Muscle of arm (tissue), 14 donors: ENCODE measurements at places on chromosomes 13 and 19.
A peak's percentile ranks its signal among the peaks of the same experiment; 100 is the strongest.

DNA sequence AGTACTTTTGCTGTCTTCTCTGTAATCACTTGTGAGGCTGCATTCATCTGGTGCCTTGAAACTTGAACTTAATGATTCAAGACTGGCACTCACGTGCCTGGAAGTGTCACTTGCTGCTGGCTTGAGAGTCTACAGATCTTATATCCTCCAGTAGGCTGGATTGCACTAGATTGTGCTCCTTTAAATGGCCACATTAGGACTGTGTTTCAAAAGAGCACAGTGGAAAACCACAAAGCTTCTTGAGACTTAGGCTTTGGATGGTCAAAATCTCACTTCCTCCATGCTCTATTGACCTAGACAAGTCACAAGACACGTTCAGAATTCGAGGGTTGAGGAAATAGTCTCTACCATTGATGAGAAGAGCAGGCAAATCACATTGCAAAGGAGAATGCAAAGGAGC lies 1278.8 kb upstream of the MIR17HG start:
- DNase-seq: no peak

- DNase-seq: no peak
Observed at GRCh38 chr19:947707-948539, 22.1 kb downstream of the ARID3A start.

- DNase-seq: no peak
Observed at GRCh38 chr13:58906329-58907007, 1257.3 kb downstream of the DIAPH3 start.

GRCh38 chr13:93948162-93948922 lies 531.1 kb downstream of the DCT start:
- DNase-seq: no peak

DNA sequence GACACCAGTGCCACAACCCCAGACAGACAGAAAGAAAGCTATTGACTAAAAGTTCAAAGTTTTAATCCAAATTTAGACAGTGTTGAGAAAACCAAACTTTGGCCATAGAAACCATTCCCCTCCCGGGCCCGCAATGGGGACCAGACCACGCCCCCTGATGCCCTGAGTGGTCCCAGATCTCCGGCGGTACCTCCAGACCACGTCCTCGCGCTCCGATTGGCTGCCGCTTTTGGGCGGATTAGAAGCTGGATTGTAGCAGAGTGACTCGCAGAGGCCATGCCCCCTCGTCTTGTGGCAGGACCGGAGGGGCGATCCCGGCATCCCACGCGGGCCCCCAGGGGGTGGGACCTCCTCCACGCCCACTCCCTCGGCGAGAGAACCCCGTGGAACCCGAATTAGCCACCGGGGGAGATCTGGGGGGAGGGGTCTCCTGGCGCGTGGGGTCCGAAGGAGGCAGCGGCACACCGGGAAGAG lies 797 bp upstream of the HSD17B14 start:
- peak; percentile 75 for DNase-seq

- peak; percentile 7 for DNase-seq
Observed at GRCh38 chr13:31476266-31476665, 263.1 kb upstream of the RXFP2 start.

DNA sequence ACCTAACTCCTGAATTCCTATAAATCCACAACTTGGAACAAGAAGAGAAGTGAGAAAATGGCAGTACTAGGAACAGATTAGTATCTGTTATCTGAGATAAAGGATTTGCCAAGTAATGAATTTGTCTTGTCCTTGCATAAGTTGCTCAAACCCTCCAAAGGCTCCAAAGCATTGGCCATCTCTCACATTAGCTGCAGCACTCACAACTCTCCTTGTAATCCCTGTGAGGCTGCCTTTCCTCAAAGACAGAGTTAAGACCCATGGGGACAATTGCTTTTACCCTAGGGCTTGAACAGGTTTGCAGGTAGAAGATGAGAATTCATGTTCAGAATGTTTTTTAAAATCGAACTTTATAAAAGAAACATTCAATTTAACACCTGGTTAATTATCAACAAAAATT lies 1702.2 kb downstream of the EFNB2 start:
- DNase-seq: no peak

- DNase-seq: no peak
Observed at GRCh38 chr13:56720841-56721240, 419.9 kb upstream of the PRR20A start.

DNA sequence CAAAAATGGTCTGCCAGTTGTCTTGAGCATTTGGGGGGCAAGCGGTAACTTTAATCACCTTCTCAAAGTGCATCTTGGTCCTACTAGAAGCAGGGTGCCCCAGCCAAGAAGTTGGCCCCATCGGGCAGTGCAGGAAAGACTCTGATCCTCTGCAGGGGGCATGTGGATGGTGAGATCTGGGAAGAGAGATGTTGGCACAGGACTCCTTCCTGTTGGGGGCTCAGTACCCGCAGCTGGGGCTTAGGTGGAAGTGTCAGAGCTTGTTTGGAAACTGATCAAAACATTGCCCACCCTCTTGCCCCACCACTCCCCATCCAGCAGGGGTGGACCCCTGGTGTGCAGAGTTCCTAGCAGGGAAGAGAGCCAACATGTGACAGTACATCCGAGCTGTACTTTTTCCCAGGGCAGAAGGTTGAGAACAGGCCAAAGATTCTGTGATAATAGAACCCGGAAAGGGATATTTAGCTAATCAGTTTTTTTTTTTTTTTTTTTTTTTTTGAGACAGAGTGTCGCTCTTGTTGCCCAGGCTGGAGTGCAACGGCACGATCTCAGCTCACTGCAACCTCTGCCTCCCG lies 8.8 kb downstream of the RRAS start:
- no peak for DNase-seq

DNA sequence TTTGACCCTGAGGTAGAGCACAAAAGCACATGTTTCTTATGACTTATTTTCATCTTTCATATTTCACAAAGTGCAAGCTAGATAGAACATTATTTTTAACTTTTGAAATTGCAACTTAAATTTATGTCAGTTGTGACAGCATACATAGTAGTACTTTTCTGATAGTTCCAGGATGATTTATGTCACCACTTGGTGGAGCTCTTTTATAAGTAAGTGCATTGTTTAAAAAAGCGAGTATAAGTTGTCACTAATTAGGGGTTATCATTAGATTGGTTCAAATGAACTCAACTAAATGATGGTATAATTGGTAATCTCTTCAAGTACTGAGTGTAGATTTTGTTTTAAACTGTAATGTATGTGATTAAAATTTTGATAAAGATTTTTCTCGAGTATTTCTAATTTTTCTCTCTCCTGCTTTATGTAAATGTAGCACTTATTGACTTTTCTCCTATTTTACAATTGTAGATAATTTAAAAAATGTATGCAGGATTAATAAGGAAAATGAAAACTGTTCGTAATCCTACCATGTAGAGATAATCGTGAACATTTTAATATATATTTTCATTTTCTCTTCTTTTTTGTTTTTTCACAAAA lies 31.1 kb downstream of the RB1 start:
- no peak for DNase-seq

DNA sequence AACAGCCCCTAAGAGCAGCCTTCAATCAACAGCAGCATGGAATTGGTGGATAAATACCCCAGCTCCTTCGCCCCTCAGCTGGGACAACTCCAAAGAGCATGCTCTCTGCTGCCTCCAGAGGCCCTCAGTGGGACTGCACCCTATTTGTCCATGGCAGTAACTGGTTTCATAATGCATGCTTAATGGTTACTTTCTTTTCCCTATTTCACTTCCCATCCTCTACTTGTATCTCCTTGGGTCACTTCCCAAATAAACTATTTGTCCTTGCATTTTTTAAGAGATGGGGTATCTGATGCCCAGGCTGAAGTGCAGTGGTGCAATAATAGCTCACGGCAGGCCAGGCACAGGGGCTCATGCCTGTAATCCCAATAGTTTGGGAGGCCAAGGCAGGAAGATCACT lies 13.5 kb upstream of the TPM4 start:
- no peak for DNase-seq

DNA sequence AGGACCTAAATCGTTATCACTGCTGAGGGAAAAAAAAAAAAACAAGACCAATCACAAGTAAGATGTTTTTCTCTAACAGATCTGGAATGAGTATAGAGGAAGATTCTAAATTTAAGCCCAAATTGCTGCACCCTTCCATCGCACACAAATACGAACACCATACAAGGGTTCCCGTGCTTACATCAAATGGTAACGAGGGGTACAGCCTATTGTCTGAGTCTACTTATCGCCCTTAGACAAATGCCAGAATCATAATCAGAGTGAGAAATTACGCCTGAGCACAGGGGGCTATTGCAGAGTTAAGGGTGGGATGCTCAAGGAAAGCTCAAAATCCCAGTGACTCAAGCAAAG lies 603 bp downstream of the ZC3H13 start:
- DNase-seq: no peak

- peak; percentile 58 for DNase-seq
Observed at GRCh38 chr19:44570984-44571684, 41.7 kb upstream of the CEACAM20 start.

DNA sequence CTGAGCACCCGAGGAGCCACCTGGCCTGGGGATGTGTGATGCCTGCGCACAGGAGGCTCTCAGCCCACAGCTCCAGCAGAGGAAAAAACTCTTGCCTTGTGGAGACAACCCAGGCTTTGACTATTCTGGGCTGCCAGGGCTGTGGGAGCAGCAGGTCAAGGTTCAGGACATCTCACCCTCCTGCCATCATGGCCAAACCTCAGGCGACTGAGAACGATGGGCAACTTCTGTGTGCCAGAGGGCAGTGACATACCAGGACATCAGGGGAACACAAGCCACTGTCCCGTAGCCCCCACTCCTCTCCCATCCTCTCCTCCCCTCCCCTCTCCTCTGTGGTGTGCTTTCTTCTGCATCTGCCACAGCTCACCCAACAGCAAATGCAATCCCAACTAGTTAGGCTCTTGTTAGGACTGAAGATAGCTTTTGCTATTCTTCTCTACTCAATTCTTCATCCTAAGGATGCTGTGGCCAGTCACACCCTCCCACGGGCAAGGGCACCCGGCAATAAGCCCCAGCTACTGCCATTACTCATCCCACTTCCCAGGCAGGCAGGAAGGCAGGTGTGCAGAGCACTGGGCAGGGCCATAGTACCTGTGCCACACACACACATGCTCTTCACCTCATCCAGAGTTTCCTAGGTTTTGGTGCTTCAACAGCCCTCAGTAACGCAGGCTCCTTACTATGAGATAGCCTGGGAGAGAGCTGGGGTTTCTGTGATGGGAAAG lies 16.8 kb downstream of the ELL start:
- DNase-seq: no peak

DNA sequence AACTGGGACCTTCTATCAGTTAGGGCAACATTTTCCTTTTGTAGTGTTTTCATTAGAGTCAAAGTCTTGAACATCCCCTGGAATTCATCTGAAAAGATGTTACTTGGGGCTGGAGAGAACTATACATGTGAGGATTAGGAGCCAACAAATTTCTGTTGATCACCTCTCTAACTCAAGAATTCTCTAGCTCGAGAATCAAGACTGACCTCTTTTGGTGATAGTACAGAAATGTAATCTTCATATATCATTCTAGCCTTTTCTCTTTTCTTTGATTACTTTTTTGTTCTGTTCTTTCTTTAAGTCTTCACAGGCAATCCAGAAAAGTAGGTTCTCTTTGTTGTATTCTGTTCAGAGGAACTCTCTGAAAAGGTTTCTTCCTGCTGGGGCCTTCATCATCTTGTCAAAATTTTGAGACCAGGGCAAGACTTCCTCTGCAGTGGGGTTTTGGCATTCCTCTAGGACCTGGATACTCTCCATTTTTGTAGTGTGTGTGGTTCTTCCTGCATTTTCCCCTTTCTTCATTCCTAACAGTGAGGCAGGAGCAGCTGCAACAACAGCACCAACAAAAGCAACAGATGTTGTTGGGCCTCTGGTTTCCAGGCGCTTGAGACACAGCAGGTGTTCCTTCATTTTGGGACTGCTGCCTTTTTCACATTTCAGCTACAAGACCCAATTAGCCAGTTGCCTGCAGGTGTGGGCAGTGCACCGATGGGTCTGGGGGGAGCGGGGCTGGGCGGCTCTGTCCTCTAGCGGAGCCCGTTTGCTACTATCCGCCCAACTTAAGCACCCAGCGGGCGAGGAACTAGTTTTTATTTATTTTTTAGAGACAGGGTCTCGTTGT lies 26.2 kb downstream of the ELF1 start:
- DNase-seq: no peak

DNA sequence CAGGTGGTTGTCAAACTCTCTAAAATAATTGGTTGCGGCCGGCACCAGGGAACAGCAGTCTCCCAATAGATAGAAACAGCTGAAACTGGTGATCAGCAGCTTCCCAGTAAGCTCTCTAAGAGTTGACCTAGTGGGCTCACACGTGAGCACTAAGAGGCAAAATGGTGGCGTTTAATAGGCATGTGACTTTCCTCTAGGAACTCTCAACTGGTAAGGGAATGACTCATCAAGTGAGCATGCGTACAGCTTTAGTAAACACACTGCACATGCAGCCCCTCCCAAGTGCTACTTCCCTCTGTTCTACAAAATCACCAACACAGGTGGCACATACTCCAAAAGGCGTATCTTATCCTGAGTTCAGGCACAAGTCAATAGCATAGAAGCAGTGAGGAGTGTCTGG lies 41.7 kb downstream of the TNFSF11 start:
- no peak for DNase-seq

DNA sequence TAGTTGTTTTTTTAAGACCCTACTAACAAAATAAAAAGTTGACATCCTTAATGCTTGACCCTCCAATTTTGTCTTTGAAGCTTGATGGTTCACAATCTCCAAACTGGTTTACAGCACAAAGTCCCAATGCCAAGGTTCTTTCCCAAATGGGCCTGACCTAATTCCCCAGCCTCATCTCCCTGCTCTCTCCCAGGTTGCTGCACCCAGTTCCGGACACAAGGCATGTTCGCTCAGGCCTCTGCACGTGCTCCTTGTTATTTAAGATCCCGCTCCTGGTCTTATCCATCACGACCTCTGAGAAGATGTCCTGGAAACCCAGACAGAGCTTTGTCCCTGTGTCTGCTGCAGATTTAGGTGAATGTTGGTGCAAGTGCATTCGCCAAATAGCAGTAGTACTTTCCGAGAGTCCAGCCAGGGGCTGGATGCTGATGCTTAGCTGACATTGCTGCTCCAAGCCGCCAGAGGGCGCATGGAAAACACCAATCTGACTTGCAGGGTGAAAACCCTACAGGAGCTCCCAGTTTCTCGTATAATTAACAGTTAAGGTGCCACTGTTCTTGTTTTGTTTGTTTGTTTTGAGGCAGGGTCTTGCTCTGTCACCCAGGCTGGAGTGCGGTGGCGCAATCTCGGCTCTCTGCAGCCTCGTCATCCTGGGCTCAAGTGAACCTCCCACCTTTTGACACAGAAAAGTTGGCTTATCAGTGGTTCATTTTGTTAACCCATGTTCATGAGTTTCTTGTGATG lies 18.5 kb downstream of the LYPD3 start:
- peak; percentile 85 for DNase-seq
